Right forelimb (tissue), 1 donor: ENCODE measurements at places on chromosomes 5 and 9.

DNA sequence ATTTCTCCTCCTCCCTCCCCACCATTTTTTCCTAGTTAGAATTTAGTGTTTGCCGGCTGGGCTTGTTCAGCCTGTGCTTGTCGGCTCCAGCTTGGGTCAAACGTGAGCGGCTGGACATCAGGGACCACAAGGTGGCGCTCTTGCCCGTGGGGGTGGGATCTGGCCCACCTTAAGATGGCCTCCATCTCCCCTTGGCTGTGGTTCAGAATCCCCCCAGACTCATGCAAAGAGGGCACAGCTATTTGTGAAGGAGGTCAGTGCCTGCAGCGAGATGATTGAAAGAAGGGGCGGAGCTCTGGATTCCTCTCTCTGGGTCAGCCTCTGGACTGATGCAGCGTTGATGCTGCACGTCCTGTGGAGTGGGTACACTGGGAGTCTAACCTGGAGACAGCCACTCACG is 283.3 kb upstream of the TUT7 start:
- DNase-seq, result peak; percentile 54

DNA sequence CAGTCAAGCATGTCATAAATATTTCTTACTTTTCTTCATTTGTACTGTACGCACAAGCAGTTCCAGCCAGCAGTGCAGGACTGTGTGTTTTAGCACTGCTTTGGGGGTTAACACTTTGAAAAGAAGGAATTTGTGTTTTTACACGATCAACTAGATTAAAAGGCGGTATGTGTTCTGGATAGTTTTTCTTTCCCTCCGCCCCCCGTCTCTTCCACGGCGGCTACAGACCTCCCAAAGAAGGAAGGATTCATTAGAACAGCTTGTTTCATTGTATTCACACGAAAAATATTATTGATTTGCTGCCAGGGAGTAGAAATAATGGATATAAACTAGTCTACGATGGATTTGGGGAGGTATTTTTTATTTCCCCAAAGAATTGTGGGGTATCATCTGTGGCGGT is 336.8 kb upstream of the RFX3 start:
- no peak for DNase-seq

DNA sequence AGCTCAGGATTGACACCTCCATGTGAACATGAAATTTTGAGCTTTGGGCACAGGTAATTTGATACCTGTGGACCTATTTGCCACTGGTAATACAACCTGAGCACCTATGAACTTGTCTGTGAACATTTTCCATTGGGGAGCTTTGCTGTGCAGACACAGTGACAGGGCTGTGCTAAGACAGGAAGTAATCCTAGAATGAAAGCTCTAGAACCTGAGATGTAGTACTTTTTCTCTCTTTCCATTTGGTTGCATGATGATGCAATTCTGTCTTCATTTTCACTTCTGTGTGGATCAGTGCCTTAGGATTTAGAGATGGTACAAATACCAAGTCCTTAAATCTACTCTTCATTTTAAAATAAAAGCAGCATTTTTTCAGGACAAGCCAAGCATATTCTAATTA is 216.9 kb downstream of the NR3C1 start:
- no peak for DNase-seq

DNA sequence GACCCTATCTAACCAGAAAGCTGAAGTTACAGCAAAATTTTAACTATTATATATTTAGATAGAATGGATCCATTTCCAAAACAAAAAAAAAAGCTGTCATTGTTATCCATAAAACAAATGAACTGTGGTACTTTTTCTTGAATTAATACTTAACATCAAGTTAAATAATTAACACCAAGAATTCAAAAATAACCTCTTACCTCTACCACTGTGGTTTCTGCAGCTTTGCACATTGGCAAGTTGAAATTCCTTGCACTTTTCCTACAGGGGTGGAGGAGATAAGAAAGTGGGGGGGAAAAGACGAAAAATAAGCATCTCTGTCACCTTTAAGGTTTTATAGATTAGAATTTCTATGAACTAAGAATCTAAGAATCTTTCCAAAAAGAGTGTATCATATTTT is 30.0 kb downstream of the OXCT1 start:
- no peak for DNase-seq

DNA sequence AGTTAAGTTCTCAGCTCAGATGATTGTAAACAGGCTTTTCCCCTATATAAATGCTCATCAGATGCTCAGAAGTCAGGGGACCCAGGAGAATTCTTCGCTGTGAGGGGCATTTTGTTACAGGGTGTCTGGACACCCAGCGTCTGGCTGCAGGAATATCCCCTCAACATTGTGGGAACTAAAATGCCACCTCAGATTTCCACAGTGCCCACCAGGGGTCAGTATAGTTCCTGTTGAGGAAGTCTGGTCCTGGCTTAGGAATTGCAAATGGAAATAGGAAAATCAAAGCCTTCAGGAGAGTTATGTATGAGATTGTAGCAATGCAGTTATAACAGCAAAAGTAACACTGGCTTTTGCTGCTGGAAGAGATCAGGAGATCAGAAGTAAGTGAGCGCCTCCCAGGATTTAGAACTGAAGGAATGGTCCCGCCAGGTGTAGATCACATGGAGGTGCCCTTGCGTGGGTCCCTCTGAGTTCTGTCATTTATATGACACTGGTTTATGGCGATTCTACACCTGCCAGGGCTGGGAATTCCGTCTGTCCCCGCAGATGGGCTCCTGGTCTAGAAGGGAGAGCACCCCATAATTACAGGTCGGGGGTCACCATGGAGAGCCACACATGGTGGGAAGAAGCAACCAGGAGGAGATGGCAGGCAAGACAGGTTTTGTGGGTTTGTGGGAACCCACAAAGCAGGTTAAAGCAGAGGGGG is 47.1 kb upstream of the CTSL start:
- peak; percentile 65 for DNase-seq

- no peak for DNase-seq
These were observed 66.6 kb downstream of the ERAP1 start for GRCh38 chr5:96741106-96741505.

DNA sequence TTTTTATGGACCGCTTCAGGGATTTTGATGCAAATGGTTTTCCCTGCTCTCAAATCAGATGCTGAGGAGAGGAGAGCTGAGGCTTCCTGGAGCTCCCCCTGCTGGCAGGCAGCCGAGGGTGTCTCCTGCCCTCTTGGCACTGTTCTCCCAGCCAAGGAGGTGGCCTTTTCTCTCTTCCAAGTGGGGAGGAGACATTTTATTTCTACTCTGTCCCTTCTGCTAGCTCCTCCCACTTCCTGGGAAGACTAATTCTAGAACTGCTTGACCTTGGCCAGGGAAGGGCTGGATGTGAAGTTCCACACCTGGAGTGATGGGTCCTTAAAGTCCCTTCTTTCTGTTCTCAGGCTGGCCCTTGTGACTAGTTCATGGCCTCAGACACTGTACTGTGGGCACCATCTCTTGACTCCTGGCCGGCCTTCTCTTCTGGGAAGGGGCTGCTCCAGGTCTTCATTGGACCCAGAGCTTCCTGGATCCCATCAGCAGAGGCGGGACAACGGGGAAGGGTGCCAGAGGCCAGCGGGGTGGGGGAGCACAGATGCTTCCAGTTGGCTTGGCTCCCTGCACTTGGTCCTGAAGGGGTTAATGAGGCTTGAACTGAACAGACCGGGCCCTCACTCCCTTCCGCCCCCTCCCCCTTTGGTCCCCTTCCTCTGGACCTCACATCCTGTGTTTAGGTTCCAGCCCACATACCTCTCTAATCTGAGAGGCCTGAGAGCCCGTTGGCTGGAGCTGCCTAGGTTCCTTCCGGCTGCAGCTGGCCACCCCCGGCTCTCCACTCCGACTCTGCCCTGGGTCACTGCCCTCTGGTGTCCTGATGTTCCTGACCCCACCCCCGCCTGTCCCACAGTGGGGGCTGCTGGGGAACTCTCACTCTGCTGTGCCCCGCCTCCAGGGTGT is 32.1 kb downstream of the PTPA start:
- peak; percentile 88 for DNase-seq

DNA sequence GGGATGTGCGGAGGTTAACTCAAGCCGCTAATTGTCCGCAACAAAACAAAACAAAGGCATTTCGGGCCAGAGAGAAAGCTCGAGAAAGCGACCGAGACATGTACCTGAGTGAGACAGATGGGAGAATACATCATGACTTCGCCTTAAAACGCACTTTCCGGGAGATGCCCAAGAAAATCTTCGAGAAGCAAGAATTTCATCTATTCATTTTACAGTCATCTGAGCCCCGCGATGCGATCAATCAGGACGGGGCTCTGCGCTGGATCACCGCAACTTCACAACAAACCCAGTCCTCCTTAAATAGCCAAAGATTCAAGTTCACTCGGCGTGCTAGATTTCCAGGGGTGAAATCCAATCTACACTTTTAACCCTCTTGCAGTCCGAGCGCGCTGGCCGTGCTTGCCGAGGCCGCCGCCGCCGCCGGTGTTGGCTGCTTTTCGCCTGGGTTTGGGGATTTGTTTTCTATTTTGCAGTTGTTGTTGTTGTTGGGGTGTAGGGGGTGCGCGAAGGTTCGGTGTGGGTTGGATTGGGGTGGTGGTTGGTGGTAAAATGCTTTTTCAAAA is 482 bp downstream of the NFIB start:
- DNase-seq, result no peak

DNA sequence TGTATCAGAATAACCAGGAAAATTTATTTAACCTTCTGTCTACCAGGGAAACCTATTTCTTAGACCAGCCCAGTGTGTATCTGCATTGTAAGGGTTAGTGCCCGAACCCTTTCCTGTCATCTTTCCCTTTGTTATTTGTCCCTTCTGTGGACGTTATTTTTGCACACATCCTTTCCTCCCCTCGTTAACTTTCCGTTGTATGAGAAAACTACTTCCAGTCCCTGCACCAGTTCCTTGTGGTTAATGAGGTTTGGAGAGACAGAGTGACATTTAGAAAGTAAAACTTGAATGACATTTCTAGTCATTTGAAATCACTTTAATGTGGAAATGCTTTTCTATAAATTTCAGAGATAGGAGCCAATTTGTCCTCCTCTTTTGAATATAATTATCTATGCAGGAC is 4.3 kb upstream of the IFNB1 start:
- no peak for DNase-seq

- DNase-seq, result no peak
These were observed 184.0 kb downstream of the ACTL7B start for GRCh38 chr9:108671794-108672193.

DNA sequence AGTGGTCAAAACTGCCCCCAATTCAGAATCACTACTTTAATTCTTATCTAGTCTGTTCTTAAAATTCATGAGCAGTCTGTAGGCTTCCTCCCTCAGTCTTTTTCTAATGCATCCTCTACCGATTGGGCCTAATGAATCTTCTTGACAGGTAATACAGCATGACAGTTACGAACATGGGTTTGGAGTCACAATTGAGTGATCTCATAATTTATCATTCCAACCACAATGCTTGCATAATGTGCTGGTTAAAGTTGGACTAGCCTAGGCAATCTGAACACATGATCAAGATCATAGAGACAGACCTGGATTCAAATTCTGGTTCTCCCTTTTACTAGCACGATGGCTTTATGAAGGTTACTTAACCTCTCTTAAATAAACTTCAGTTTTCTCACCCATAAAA is 33.1 kb upstream of the SETD9 start:
- DNase-seq, result no peak

DNA sequence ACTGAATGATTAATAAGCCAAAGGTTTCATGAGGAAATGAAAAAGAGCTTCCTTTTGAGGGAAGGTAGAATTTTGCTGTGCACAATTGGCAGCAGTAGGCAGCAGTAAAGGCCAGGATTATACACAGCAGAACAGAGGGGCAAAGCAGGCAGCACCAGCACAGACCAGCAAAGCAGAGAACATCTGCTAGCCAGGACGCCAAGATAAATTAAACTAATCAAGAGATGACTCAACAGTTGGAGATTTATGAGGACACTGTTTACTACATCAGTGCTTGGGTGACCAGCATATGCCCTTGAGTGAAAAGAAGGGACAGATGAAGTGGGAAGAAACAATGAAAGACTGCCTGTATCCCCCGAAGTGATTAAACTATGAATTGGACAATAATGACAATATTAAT is 871.4 kb upstream of the CDH10 start:
- DNase-seq, result no peak

DNA sequence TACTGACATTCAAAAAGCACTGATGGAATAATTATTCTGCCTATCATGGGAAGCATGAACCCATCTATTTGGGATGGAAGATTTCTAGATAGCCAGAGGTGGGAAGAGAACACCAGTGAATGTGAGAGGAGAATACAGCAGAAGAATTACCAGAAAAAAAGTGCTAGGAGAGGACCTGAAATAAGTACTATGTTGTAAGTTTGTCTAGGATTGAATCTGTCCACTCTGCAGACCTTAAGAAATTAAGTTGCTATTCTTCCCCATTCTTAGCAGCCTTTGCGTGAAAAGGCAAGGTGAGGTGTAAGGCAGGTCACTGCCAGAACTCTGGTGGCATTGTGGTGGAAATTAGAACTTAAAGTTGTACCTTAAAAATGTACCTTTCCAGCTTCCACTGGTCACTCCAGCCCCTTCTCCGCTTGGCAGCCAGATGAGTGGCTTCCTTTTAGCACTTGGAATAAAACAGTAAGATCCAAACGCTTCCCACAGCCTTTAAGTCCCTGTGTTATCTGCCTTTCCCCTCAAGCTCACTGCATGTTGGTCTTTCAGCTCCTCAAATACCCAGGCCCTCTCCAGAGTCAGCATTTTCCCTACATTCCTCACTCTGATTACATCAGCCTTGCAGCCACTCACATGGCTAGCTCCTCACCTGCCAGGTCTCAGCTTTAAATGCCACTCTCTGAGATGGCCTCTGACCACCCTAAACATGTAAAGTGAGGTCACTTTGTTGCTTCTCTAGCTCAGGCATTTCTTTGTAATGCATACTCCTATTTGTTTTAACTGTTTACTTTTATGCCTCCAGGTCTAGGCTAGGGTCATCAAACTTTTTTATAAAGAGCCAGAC is 253.0 kb downstream of the EPB41L4A start:
- DNase-seq, result no peak

- no peak for DNase-seq
These were observed 61.8 kb upstream of the SNX2 start for GRCh38 chr5:122713041-122713440.

DNA sequence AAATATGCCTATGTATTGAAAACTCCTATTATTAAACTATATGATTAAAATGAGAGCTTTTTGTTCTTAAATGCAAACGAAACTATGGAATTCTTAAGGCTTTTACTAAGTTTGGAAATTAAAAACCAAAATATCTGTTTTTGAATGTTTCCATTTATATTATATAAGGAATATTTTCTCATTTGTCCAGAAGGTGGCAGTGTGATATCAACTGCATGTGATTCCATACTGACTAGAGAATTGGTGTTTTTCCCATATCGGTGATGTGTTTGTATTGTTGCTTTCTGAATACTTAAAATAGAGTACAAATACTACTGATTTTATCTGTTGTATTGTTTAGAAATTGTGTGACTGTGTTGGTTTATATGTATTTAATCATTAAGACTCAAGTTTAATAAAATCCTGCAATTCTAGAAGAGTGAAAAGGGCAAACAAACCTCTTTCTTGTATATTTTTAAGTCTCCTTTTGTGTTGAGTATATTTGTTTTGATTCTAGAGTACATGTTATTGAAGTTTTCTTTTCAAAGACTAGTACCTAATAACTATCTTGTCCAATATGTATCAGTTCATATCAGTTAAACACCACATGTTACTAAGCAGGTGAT is 320.8 kb downstream of the CCDC171 start:
- DNase-seq, result no peak

- DNase-seq, result no peak
These were observed 35.1 kb downstream of the NDST1 start for GRCh38 chr5:150542933-150543445.

- DNase-seq, result peak; percentile 25
These were observed 180.6 kb downstream of the MACROH2A1 start for GRCh38 chr5:135218486-135218755.

- no peak for DNase-seq
These were observed 14.7 kb upstream of the SLC9A3 start for GRCh38 chr5:538801-539468.

GRCh38 chr5:150593593-150593992 is 46.9 kb upstream of the SYNPO start:
- no peak for DNase-seq
